ENCODE measurements at places on chromosomes 7 and 10.

DNA sequence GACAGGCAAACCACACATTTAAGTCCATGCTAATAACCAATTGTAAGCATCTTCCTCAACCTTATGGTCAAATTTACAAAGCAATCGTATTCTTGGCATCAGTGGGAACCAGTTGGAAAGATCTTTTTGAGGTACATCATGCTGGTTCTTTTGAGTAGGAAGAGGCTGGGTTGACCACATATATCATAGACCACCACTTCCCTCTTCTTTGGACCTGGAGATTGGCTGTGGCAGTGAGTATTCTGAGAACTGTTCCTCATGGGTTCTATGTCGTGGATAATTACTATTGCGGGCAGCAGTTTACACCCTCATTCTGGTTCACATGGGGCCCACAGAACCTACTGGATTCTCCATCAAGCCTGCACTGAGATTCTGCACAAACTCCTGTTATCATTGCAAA is 35.5 kb upstream of the C1GALT1 start:
- DNase-seq = no peak

- DNase-seq = no peak
Observed at GRCh38 chr10:124520558-124521428, 59.2 kb downstream of the LHPP start.

DNA sequence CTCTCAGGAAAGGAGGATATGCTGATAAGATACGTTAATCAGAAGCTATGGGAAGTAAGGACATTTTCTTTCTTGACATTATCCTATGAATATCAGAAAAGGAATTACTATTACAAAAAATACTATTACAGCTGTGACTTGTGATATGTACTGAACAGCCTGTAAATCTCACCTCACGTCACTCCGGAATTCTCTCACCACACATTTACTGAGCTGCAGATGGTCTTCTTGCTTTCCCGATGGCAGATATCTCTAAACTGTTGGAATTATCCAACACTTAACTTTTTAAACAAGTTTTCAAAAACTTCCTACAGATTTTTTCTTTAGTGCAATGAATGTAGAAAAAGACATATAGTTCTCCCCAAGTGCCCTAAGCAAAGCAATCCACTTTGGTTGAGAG is 313.4 kb downstream of the GPR37 start:
- DNase-seq = no peak

- DNase-seq = peak; percentile 24
Observed at GRCh38 chr10:110426294-110427181, 71.2 kb upstream of the DUSP5 start.

- no peak for DNase-seq
Observed at GRCh38 chr7:22662556-22663356, 64.2 kb upstream of the IL6 start.

DNA sequence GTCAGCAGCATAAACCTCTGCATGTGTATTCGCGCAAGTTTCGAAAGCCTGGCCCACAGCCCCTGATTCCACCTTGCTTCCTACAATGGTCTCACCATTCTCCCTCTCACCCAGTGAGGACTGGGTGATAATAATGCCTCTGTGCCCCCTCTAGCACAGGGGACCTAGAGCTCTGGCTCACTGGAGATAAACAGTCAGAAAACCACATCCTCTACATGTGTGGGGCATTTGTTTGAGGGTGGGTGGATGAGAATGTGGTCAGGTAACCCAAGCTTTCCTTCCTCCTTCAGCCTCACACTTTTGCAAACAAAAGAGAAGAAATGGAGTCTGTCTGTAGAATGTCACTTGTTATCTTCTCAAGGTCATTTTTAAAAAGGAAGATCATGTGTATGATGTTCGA is 373.5 kb downstream of the KCNMA1 start:
- peak; percentile 22 for DNase-seq

- DNase-seq = no peak
Observed at GRCh38 chr7:131488361-131488760, 68.1 kb downstream of the PODXL start.

- no peak for DNase-seq
Observed at GRCh38 chr7:123557016-123557397, 611 bp downstream of the NDUFA5 start.

- no peak for DNase-seq
Observed at GRCh38 chr10:48187713-48188485, 86.6 kb downstream of the FRMPD2 start.

- DNase-seq = no peak
Observed at GRCh38 chr7:78159545-78159944, 361.0 kb downstream of the PHTF2 start.

DNA sequence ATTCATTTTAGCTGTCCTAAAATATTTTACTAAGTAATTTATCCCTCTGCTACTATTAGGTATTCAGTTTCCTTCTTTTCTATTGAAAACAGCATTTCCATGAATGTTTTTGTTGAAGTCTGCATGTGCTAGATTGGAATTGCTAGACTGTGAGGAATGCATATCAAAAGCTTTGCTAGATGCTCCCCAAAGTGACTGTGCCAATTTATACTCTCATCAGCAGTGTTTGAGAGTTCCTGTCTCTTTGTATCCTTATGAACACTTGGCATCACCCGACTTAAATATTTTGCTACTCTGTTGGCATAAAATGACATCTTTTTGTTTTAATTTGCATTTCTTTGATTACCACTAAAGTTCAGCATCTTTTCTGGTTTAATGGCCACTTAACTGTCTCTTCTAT is 45.0 kb upstream of the PRR15 start:
- DNase-seq = no peak

DNA sequence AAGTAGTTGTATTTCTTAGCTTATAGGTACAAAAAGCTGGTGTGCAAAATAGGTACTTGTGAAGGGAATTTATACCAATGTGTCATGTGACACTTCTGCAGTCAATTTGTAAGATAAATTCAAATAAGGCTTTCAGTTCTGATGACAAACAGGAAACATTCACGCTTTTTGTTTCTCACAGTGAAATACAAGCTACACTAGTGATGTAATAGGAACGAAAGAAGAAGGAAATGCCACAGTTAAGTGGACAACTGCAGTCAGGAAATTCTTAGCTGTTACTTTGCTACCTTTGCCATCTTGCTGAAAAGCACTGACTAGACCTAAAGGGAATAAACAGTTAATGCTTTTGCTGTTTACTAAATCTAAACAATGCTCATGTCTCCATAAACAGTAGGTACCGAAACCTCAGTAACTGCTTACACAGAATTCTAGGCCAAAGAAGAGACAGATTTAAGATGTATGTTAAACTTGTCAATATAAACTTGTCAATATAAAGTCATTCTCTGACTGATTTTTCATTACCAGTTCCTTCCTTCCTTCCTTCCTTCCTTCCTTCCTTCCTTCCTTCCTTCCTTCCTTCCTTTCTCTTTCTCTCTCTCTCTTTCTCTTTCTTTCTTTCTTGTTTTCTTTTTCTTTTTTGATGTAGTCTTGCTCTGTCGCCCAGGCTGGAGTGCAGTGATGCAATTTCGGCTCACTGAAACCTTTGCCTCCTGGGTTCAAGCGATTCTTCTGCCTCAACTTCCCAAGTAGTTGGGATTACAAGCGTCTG is 10.1 kb downstream of the OTUD1 start:
- DNase-seq = no peak

Measured in stimulated activated naive CD8-positive, alpha-beta T cell treated with anti-CD3 and anti-CD28 coated beads, Interleukin-15, amount 100 ng/mL, for 72 hours (primary cell).